ENCODE measurements at places on chromosomes 2 and 18.

- peak; percentile 35 for DNase-seq
Observed at GRCh38 chr2:40725950-40726349, 274.1 kb upstream of the SLC8A1 start.

GRCh38 chr2:223051693-223052289 lies at the start of gene KCNE4:
TSS of gene KCNE4 (plus strand) at chr2:223052190. CDS start at chr2:223052831, 641 bp downstream.
- DNase-seq = no peak

- DNase-seq = no peak
Observed at GRCh38 chr18:79799619-79800370, 2.1 kb downstream of the KCNG2 start.

DNA sequence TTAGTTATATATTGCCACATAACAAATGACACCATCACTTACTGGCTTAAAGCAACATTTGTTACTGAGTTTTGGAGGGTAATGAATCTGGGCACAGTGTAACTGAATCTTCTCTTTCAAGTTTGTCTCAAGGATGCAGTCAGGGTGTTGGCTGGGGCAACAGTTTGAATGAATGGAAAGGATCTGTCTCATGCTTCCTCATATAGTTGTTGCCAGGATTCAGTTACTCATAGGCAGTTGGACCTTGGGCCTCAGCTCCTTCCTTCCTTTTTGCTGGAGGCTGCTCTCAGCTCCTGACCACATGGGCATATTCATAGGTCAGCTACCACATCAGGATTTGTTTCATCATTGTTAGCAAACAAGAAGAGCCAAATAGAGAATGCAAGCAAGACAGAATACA lies 466.1 kb upstream of the MC4R start:
- DNase-seq = no peak

DNA sequence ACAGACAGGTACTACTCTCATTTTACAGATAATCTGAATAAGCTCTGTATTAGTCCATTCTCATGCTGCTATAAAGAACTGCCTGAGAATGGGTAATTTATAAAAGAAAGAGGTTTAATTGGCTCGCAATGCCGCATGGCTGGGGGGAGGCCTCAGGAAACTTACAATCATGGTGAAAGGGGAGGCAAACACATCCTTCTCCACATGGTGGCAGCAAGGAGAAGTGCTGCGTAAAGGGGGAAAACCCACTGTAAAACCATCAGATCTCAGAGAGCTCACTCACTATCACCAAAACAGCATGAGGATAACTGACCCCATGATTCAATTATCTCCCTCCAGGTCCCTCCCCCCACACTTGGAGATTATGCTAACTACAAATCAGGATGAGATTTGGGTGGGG lies 254.4 kb downstream of the KCNE4 start:
- no peak for DNase-seq

- no peak for DNase-seq
Observed at GRCh38 chr2:54054271-54054670, 61.1 kb upstream of the ACYP2 start.

DNA sequence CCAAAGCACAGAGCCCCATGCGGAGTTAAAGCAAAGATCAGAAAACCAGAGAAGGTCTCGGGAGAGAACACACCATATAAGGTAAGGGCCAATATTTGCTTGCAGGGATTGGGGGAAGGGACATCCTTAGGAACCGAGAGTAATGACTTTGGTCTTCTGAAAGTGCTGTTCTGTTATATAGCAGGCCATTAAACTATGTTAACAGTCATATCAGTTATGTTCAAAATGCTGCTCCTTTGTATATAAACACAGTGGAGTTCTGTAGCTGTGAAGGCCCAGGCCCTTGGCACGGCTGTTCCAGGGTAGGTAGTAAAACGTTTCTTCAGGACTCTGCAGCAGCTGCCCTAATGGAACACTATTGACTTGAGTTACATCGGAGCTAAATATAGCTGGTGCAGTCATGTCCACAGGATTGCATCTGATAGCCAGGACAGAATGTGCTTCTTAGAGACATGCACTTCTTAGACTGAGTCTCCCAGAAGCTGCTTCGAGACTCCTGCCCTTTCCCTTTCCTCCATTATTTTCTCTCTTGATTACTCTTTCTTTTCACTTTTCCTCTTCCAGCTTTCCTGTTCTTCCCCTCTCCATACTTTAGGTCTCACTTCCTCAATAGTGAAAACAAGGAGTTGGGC lies 122.4 kb downstream of the SETBP1 start:
- DNase-seq = no peak

DNA sequence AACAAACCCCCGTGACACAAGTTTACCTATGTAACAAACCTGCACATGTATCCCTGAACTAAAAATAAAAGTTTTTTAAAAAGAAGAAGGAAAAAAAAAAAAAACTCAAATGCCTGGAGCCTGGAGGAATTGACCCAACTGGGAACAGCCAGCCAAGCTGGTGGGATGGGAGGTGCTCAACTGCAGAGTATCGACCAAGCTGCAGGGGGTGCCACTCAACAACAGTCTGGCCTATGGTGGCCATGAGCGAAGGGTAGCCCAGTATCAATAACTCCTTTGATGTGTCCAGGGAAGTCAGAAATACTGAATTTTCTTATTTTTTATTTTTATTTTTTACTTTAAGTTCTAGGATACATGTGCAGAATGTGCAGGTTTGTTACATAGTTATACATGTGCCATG lies 310.3 kb upstream of the DLGAP1 start:
- DNase-seq = no peak

GRCh38 chr2:128374001-128374710 lies 55.5 kb upstream of the HS6ST1 start:
- no peak for DNase-seq

DNA sequence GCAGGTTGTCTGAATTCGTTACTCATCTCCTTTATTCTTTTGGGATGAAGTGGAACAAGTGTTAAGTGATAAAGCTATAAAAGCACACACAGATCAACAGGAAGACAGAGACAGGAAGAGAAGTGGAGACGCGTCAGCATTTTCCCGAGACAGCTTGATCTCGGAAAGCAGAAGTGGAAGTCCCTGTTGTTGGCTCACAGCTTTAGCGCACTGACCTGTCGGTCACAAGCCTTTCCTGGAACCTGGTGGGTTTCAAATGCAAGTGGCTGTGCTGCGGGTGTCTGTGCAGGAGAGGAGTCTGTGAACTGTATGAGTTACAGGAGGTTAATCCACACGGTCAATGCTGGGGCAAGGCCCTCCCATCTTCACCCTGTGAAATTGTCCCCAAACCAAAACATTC lies 116.6 kb upstream of the PELI1 start:
- DNase-seq = no peak

- DNase-seq = no peak
Observed at GRCh38 chr2:9995059-9995458, 43.6 kb downstream of the GRHL1 start.

- no peak for DNase-seq
Observed at GRCh38 chr2:30223413-30223874, 7.9 kb upstream of the LBH start.

DNA sequence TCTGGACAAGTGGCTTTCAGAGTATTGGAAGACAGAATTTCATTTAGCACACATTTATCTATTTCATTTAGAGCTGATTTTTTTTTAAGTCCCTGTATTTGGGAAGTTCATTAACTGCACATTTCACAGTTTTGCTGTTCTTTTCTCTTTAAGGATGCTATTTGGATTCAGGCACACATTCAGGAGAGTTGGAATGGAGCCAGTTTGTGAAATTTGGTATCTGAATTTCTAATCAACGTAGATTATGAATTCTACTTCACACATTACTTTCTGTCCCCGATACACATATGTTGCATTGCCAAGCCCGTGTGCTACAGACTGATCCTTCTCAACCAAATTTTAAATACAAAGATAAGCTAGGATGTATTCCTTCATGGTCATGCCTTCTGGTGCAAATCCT lies 503.9 kb downstream of the IRS1 start:
- no peak for DNase-seq

- no peak for DNase-seq
Observed at GRCh38 chr2:233922471-233922870, 5.3 kb downstream of the TRPM8 start.

GRCh38 chr2:103132536-103133217 lies 370.8 kb downstream of the TMEM182 start:
- DNase-seq = no peak

GRCh38 chr2:43370705-43371104 lies 144.3 kb upstream of the ZFP36L2 start:
- peak; percentile 66 for DNase-seq

DNA sequence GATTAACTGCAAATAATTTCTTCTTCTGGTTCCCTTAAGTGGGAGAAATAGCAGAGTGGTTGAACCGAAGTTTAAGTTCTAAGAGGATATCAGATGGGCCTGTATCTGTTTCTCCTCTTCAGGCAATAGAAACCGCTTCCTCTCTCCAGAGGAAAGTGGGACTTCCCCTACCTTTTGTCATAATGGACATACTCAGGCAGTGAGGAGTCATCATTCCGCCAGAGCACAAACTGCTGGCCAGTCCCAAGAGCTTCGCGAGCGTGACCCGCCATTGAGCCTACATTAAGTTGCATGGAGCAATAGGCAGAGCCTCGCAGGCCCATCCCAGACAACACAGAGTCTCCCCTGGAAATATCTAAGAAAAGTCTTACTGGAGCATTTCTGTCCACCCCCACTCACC lies 158.9 kb downstream of the LDLRAD4 start:
- no peak for DNase-seq

- DNase-seq = no peak
Observed at GRCh38 chr2:186737732-186738508, 44.1 kb downstream of the FAM171B start.

- peak; percentile 66 for DNase-seq
Observed at GRCh38 chr2:27754138-27754588, 17.4 kb upstream of the MRPL33 start.

DNA sequence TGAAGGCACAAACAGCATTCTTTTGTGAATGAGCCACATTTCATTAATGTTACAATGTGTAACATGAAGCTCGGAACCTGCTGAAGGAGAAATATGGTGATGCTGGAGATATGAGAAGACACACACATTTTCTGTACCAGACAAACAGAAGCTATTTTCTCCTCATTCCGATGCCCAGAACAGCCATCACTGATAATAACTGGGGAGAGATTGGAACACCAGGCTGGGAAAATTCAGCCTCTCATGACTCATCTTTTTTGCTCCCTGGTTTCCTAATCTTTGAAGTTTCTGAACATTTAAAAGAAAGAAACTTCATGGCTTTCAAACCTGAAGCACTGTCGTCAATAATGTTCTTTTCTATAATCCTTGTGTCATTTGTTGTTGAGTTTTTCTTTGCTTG lies 110.9 kb downstream of the LYPD6 start:
- DNase-seq = no peak

DNA sequence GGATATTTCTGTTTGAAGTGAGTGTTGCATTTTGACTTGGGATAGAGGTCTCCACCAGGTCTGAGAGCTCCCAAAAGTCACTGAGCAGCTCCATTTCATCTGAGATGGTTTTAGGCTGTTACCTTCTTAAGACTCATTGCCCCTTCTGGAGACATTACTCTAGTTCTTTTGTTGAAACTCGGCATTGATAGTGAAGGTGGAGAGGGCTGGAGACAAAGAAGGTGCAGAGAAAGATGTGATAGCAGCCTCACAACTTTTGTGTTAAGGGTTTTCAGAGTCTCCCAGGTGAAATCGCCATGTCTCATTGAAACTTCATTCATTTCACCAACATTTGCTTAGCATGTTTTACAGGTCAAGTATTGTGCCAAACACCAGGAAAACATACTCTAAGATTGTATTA lies 219.6 kb downstream of the INSIG2 start:
- no peak for DNase-seq

GRCh38 chr2:200810998-200811332 lies 745 bp upstream of the BZW1 start:
- no peak for DNase-seq

DNA sequence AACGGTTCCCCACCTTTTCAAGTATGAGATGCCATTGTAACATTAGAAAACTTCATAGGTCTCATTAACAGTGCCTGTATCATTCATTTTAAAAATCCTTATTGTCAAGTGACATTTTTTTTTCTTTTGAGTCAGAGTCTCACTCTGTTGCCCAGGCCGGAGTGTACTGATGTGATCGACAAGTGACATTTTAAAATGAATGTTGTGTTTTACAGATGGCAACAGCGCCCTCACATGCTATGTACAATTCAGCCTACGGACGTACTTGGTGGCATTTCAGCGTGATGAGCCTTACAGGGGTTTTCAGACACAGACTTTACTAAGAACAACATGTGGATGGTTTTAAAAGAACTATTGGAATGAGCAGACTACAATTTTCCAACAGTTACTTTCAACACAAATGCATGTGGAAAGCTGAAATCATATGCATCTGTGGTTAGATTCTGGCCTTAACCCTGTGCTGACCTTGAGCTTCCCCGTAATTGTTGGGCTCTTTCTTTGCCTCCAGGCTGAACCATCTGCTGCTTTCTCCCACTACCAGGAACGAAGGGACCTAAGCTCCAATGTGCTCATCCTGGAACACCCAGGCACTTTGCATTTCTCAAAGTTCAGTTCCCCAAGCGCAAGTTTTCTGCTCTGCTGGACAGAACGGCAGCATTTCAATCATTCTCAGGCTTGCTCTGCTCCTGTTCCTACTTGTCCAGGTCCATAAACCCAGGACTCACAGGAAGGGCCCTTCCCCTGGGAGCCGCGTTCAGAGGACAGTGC lies 119.9 kb upstream of the NDUFV2 start:
- DNase-seq = peak; percentile 64

DNA sequence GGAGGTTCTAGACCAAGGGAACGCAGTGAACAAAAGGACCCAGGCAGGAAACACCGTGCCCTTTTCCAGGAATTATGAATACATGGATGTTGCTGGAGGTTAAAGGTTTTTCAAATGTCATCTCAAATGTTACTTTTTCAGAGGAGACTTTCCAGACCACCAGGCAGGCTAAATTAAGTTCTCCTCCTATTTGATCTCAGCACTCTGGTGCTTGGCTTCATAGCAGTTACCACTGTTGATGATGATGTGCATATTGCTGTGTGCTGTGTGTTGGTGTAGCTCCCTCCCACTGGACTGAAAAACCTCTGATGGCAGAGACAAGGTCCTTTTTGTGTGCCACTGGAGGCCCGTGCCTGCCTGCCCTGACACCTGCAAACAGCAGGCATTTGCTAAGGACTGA lies 137.3 kb upstream of the PTPRM start:
- DNase-seq = no peak

DNA sequence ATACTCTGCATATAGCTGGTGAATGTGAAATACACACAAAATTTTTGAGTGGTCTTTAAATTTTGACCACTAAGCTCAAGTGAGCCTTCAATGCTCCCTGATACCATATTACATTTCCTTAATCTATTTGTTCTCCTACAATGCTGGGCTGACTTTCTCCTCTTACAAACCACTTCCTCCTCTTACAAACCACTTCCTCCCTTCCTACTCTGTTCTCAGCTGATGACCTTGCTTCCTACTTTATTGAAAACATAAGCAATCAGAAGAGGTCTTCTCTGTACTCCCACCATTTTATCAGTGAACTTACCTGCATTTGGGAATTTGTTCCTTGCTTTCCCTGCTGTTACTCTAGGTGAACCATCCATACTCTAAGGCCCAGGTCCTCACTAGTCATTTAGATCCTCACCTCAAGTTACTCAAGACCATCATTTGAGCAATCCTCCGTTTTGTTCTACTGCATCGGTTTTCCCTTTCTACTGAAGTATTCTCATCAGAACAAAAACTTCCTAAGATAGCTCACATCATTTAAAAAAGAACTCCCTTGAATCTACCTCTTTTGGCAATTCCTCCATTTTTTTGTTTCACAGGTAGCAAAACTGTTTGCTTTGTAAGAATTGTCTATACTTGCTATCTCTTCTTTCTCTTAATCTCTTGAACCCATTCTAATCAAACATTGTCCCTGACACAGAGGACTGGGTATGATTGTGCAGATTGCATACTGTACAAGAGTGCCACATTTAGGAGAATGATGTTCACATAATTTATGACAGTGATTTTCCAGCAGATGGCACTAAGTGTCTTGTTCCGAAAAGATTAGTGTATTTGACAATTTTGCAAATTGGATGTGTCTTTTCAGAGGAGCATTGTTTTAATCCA lies 96.5 kb downstream of the EPB41L5 start:
- peak; percentile 35 for DNase-seq

All from COR-L47 (cell line).